Heart right ventricle (tissue), 16 donors: ENCODE measurements at places on chromosomes 1 and 21. TPM values are rescaled to one million over a fixed set of nuclear protein-coding genes. Genes with fewer than 3 reads are reported as not detected.

The KRTAP10-6 gene
- total RNA-seq, result not detected

The NPHS2 gene
- not detected for total RNA-seq

The MFSD2A gene
- total RNA-seq, result 0.45 TPM

The AMY2A gene
- 0.81 TPM for total RNA-seq

The CRP gene
- not detected for total RNA-seq

The IFFO2 gene
- total RNA-seq, result 4.4 TPM

- peak; percentile 53 for DNase-seq
Measured at GRCh38 chr1:206002871-206003801, at the start of gene RAB7B. Gene RAB7B (minus strand): TSS chr1:206003395. CDS start chr1:205994135, 9,260 bp downstream.

GRCh38 chr1:240464099-240464498 lies 147.9 kb downstream of the GREM2 start:
- DNase-seq, result no peak

DNA sequence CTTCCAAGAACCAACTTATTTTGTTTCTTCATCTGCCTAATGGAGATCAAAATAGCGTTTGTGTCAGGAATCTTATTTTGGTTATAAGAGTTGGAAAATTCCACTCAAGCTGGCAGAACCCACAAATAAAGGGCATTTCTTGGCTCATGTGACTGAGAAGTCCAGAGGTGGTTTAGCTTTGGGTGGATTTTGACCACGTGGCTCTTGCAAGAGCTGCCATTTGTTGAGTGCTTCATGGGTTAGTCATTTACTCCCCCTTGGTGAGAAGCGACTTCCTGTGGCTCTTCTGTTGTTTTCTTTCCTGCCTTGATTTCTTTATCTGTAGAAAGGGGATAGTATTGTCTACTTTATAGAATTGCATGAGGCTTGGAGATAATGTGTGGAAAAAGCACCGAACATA lies 9.5 kb upstream of the RNF186 start:
- no peak for DNase-seq

DNA sequence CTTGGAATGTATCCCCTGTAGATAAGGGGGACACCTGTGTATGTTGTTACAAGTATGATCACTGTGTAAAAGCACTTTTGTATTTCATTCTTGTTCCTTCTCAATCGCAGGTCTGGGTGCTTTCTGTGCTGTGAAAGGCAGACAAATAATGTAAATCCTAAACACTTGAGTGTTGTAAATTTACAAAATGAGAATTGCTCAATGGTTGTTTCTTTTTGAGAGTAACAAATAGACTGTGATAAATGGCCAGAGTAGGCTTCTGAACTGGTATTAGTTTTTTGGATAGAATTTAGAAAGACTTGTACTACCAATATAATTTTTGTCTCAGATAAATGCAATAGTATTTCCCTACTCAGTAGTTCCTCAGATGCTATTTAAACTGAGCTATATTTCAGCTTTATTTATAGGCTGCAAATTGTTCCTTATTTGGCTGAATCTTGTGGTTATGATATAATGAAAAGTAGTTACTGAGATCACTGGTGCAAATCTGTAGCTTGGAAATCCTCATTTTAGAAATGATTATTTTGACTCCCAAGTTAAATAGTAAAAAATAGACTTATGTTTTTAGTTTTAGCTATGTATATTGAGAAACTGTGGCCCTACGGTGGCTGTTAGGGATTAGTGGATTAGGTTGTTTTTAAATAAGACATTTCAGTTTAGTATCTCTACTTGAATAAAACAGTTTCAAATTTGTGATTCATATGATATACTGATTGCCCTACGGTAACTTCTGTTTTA lies 9.2 kb downstream of the BACH1 start:
- DNase-seq, result no peak

DNA sequence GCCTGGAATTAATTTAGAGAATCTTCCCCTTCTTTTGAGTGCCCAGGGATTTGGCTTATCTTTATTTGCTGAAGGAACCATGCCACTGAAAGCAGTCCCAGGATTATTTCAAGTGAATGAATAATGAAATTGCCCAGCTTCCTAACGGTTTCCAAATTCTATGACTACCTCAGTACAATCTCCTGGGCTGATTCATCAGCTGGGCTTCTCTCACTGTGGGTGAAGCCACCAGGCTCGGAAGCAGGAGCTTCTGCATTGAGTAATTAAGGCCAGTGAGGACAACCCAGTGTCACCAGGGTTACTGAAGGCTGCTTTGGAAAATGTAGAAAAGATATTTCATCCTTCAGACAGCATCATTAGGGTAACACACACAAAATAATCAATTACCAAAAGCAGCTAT lies 169.8 kb downstream of the DAB1 start:
- DNase-seq, result no peak

DNA sequence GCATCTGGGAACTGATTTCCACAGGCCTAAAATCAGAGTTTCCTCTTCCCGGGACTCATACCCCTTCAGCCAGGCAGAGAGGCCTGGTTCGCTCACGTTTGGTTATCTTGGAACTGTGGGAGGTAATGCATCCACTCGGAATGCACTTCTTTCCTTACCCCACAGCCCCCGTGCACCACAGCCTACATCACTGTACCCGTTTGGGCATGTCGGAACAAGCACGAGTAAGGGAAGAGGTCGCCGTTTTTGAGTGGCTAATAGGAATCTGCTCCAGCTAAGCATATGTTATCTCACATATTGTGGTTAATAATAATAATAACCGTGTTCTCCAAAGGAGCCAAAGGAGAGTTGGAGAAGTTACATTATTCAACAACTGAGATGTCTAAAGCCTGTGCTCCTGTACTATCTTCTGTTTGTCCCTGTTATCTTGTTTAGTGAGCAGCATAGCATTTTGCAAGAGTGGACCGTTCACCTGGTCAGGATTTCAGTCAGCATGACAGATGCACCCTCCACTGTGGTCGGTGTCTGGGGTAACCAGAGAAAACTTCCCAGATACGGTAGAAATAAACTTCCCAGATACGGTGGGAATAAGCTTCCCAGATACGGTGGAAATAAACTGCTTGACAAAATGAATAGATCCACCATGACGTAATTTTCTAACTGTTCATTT lies 198.6 kb downstream of the SDCCAG8 start:
- DNase-seq, result no peak

DNA sequence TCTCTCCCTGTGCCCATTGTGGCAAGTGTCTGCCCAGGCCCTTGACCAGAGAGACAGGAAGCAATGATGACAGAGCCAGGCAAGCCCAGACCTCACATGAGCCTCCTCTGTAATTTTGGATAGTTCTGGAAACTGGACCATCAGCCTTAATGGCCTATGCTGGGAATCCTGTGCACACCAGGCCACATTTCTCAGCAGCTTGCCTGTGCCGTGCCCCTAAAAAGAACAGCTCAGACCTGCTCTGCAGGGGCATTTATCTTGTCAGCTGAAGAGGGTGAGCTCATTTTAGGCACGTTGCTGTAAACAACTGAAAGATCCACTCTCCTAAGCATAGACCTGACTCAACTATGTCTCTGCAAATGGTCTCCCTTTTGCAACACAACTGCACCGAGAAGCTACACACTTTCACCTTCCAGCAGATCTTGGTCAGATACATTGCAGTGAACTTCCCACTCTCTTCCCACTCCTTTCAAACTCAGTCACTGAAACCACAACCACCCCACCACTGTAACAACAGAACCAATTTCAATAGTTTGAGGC lies 53.5 kb upstream of the BACH1 start:
- no peak for DNase-seq

DNA sequence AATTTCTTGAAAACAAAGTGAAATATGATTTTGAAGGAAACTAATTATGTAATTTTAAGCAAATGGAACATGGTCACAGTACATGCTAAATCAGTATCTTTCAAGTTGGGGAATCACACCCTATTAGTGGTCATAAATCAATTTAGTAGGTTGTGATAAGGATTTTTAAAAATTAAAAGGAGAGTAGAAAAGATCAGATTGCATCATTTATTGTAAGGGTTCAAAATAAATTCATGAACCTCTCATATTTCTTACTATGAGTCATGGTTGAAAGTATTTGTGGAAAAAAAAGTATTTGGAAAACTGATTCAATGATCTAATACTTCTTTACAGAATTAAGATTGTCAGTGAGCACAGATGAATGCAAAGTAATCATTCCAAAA lies 14.6 kb downstream of the ADSS2 start:
- DNase-seq, result no peak

DNA sequence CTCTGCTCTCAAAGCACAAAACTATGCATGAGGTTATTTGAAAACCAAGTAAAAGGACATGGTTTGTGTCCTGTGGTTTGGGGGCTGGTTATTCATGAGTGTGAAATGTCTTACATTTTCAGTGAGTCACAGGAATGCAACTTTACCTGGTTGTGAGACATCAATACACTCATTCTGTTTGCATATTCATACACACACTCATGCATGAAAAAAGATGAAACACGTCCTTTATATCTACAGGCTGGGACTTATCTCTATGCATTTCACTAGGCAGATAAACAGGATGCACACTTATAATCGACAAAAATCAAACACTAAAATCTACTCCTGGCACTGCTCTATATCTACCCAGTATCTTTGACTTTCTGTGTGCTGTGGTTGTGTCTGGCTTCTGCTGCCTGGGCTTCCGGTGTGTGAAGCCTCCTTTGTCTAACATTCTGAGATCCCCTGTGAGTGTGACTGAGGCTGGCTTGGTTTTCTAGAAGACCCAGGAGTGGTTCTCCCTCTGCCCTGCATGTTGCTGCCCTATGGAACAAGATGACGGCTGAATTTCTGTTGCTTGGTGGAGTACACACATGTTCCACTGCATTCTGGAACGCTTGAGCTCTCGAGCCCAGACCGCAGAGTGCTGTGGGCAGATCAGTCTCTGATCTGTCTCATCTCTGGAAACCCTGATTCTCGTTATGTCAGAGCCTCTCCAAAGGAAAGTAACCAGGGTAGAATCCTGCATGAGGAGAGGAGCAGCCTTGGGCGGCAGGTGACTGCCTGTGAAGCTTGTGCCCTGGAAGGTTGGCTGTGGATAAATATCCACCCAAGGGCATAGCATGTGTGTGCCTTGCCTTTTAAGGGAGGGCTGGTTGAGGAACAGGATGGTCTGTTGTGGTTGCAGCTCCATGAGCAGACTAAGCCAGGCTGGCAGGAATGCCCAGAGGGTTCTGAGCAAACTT lies 19.7 kb upstream of the FASLG start:
- no peak for DNase-seq

- peak; percentile 61 for DNase-seq
Measured at GRCh38 chr1:5514527-5515183, 477.6 kb downstream of the NPHP4 start.
